ENCODE measurements at places on chromosomes 16 and 17. TPM values are rescaled to one million over a fixed set of nuclear protein-coding genes. Genes with fewer than 3 reads are reported as not detected.

The RABEP2 gene
- 14.2 TPM for total RNA-seq

The NPIPA2 gene
- not detected for total RNA-seq

The PRSS53 gene
- total RNA-seq = 1.3 TPM

The CIITA gene
- total RNA-seq = 11.1 TPM

The CAVIN1 gene
- total RNA-seq = 554 TPM

The CDR2 gene
- total RNA-seq = 26.9 TPM

The TERB1 gene
- 0.59 TPM for total RNA-seq

The NME2 gene
- total RNA-seq = 465 TPM

The SLC35G6 gene
- total RNA-seq = not detected

The PTX4 gene
- total RNA-seq = not detected

The CRISPLD2 gene
- total RNA-seq = 216 TPM

The C1QTNF8 gene
- not detected for total RNA-seq

The KCNJ18 gene
- not detected for total RNA-seq

The ABCA10 gene
- 49.5 TPM for total RNA-seq

The TENT4B gene
- 16.4 TPM for total RNA-seq

Measured in breast epithelium (tissue), 4 donors.